ENCODE measurements at places on chromosomes 5 and 9.

GRCh38 chr5:57007344-57007743 lies 55.4 kb upstream of the MIER3 start:
- DNase-seq, result no peak

DNA sequence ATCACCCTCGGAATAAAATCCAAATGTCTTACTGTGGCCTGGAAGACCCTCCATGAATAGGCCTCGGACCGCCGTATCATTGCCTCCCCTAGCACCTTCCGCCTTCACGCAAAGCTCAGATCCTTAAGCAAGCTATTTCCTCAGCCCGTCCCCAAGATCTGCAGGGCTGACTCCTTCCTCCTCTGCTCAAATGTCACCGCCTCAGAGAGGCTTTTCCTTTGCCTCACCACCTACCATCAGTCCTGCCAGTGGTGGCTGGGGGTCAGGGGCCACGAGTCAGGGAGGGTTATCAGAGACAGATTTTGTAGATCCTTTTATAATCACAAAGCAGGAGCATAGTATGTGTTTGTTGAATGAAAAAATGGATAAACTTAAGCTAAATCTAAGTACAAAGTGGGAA lies 74.4 kb upstream of the KIF2A start:
- DNase-seq, result no peak

GRCh38 chr5:2546938-2547337 lies 204.5 kb downstream of the IRX2 start:
- no peak for DNase-seq

DNA sequence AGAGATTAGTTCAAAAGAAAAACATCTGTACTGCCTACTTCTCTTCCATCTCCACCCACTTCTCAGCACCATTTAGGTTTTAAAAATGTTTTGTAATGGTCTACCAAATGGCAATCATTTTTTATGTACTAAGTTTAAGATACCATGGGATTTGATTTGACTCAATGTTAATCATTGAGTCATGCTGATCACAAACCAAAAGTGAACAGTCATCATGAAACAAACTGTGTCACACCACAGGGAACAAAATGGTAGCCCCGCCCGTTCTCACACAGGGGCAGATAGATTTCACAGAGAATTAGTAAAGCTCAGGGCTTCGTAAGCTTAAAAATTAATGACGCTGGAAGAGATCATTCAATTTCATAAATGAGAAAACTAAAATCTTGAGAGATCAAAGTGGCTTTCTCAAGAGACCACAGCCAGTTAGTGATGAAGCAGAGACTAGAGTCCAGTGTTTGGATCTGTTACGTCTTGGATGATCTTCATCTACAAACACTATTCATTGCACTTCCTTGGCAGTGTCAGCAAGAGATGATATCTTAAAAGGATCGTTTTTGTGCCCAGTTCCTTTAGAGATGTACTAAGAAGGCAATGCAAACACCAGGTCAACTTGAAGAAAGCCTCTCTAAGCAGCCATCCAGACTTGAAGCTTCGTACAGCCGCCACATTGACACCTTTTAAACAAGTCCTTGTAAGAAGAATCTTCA lies 33.9 kb upstream of the TRIO start:
- peak; percentile 57 for DNase-seq

DNA sequence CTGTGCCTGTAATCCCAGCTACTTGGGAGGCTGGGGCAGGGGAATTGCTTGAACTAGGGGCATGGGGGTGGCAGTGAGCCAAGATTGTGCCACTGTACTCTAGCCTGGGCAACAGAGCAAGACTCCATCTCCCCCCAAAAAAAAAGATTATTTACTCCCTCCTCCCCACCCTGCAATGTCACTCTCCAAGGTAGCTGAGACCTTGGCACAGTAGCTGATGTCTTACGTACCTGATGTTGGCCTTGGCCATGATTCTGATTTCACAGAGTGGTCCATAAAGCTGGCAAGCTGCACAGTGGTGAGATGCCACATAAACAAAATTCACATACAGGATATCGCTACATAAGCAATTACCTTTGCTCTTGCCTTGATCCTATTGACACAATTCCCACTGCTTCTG lies 108.5 kb downstream of the CAVIN4 start:
- DNase-seq, result no peak

DNA sequence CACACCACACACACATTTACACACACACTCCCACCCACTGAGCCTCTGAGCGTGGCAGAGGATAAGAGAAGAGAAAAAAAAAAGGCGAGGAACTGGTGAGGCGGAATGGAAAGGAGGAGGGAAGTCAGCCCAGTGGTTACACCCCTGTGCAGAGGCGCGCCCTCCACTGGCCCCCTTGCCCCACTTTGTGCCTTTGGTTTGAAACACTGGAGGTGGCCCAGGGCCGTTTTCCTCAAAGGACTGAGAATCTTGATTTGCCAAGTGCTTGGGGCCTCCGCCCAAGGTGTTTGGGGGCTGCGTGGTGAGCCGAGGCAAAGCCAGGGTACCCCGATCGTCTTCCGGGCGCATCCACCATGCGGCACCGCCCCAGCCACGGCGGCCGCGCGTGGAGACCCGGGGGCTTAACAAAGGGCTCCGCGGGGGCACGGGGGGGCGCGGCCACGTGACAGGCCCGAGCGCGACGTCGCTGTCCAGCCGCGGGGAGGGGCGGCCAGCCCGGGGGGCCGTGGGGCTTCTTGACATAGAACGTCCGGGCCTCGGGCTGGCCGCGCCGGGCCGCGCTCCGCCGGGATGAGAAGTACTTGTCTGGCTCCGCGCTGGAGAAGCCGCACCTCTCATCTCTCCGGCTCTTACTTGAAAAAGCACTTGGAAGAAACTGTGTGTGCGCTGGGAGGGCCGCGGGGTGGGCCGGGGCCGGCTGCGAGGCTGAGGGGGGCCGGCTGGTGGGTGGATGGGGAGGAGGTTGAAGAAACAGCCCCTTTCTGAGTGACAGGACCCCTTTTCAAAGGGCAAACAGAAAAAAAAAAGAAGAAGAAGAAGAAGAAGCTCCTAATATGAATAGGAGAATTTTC lies 21.0 kb downstream of the NR2F1 start:
- no peak for DNase-seq

DNA sequence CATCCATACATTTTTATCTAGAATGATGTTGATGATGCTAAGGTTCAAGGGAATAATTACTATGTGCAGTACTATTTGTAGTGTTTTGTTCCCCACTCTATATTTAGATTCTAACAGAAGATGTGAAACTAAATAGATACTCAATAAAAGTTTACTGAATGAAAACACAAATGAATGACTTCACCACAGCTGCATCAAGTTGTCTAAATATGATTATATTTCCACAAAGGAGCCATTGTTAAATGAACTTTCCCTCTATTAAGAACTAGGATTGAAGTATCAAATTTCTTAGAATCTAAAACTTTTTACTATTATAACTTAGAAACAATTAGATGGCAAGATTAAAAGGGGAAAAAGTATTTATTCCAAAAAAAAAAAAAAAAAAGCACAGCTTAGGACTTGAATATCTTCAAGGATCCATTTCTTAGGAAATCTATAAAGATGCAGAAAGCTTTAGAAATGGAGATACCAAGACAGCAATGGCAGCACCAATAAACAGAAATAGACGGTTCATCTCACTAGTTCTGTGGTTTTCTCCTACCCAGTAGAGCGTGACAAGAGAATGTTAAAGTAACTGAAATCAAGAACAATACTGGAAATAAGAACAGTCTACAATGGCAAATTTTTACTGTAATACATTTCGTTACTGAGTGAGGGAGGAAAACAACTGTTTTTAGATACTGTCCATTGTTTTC lies 347.6 kb downstream of the EBF1 start:
- no peak for DNase-seq

DNA sequence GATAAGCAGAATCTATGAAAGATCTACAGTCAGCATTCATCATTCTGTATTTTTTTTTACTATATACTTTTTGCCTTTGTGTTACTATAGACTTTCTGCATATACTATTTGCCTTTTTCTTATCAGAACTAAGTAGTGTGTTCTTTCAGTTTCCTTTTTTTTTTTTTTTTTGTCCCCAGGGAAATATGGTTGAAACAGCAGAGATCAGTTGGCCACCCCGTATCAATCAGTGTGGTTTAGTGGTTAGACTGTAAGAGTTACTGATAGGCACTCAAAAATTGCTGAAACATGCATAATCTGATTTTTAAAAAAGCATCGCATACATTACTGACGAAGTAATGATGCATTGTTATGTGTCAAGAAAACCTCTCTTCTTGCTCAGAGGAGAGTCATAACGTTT lies 990.8 kb upstream of the EDIL3 start:
- DNase-seq, result no peak

GRCh38 chr9:110099236-110100095 lies 108.5 kb downstream of the C9orf152 start:
- DNase-seq, result no peak

GRCh38 chr5:17680737-17681136 lies 46.5 kb downstream of the TAF11L14 start:
- no peak for DNase-seq

GRCh38 chr5:168796000-168796399 lies 216.8 kb upstream of the PANK3 start:
- no peak for DNase-seq

DNA sequence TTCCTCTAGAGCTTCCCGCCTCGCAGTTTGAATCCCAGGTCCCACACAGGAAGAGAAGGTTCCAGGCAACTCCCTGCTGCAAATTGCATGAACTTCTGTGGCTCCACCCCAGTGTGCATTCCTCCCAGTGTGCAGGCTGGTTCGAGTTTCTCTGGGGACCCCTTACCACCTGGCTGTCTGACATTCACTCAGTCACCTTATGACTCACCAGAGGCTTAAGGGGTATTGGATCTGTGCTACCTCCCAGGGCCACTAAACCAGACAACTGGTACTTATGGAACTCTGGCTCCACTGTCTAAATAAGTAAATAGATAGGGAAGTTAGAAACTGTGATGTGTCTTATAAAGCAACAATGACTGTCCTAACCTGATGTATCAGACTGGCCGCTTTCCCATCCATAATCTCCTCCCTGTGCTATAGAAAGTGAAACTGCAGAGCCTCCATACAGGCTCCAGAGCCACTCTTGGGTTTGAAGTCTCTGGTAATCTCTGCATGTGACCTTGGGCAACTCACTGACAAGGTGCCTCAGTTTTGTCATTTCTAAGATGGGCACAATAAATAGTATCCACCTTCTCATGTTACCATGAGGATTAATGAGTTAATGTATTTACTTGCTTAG lies 720.6 kb downstream of the SEMA5A start:
- DNase-seq, result no peak
